H9 (cell line): ENCODE measurements at places on chromosomes 2 and 18. TPM values are rescaled to one million over a fixed set of nuclear protein-coding genes. Genes with fewer than 3 reads are reported as not detected.

- no peak for DNase-seq
Measured at GRCh38 chr2:171095014-171095582, 65.6 kb downstream of the TLK1 start.

DNA sequence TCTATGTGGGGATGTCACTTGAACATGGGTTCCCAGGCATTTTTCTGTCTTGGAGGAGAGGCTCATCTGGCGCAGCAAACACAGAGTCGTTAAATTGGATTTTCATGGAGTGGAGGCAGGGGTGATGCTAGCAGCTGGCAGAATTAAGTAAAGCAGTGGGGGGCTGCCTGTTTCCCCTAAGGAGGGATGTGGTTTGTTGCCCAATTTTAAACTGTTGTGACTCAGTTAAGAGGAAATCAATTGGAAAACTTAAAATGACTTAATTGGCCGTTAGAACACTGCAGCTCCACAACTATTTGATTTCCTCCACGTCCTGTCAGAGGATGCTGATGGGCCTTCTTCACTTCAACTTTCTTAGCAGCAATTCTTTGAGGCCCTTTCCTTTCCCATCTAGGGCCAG lies 354.1 kb upstream of the ATP5MC3 start:
- no peak for DNase-seq

GRCh38 chr2:237122214-237122666 lies 36.6 kb downstream of the COPS8 start:
- DNase-seq, result peak; percentile 87

- no peak for DNase-seq
Measured at GRCh38 chr2:177603181-177603580, 210.6 kb downstream of the AGPS start.

Gene OSBPL6
- 4.3 and 4.6 TPM in 2 replicates for total RNA-seq

GRCh38 chr2:205700331-205701132 lies 18.2 kb downstream of the NRP2 start:
- DNase-seq, result peak; percentile 67

- DNase-seq, result no peak
Measured at GRCh38 chr2:111665551-111666116, 218.4 kb downstream of the ANAPC1 start.

Gene LRRTM1
- total RNA-seq, result 1.1 and 1.2 TPM in 2 replicates

- DNase-seq, result no peak
Measured at GRCh38 chr18:58088691-58089065, 44.7 kb downstream of the NEDD4L start.

DNA sequence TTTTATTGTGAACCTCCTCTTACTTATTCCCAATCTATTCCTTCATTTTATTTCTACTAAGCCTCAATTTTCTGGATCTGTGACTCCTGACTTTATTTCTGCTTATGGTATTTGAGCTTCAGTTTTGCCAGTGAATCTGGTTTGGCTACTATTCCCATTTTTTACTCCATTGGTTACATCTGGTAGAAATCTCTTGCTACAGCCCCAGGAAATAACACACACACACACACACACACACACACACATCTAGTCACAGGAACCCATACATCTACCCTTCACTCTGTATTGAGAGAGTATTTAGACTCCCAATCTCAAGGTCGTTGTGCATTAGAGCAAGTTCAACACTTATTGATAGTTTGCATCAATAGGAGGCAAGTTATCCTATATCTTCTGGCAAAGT lies 37.0 kb upstream of the GALNT5 start:
- DNase-seq, result no peak

- DNase-seq, result no peak
Measured at GRCh38 chr2:15112216-15112615, 448.9 kb downstream of the NBAS start.

DNA sequence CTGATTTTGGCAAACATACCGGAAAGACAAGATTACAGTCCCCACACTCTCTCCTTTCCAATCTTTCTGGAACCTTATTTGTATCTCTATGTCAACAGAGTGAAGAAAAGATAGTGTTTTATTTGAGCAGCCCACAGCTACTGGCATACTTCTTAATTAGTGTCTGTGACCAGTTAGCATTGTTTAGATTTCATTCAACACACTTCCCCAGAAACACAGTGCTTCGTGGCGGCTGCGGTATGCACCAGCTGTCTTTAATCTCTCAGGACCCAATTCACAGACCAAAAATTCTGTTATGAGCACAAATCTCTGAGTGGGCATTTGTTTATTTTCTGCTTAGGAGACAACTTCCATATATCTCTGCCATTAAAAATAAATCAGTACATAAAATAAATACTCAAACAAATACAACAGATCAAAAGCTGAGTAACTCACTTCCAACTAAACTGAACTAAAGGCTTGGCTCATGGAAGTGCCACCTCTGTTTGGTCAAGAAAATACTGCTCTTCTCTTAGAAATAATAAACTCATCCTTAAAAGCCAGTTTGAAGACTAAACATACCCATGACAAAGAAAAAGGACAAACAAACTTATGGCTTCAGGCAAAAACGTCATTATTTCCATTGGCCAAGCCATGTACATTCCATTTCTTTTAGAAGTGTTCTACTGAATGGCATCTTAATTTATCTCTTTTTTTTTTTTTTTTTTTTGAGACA lies 392.4 kb downstream of the TXNL1 start:
- no peak for DNase-seq

Gene GRHL1
- total RNA-seq, result 2.5 and 2.8 TPM in 2 replicates

- DNase-seq, result no peak
Measured at GRCh38 chr2:4324531-4324930, 621.2 kb downstream of the DCDC2C start.

Gene UGT1A6
- total RNA-seq, result not detected in 2 replicates

Gene IER3IP1
- total RNA-seq, result 7.6 and 8.8 TPM in 2 replicates
